ENCODE measurements at places on chromosomes 4 and X.

GRCh38 chrX:43703211-43703791, 47.2 kb downstream of the MAOA start:
- no peak for DNase-seq

DNA sequence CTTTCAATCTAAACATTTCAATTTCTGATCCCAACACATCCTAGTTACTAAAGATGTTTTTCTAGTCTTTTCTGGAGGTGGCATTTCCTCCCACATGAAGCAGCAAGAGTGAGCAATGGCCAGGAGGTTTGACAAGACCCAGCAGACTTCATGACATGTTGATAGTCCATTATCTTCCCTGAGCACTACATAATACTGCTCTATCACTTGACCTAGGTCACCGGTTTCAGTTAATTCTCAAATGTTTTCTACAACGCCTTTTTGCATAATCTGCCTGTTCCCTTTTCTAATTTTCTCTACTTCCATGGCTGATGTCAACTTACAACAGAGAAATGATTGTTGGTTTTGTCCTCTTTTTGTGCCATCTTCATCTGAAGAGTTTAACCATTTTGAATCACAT, 62.0 kb upstream of the GPRIN3 start:
- DNase-seq: no peak

DNA sequence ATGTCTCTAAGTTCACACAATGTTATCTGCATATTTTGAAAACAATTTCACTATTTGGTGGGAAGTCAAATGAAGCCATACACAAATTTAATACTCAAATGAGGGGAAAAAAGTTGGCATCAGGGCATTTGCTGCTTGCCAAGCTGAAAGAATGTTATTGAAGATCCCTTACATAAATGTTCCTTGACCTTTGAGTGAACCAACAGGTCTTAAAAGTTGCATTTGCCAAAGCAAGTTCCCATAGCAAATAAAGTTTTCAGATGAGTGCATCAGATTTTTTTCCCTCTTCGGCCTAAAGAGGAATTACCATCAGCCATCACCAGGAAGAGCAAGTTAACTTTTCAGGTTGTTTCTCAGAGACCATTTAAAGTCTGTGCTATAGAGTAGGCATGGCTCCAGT, 115.9 kb downstream of the COX18 start:
- DNase-seq: no peak

DNA sequence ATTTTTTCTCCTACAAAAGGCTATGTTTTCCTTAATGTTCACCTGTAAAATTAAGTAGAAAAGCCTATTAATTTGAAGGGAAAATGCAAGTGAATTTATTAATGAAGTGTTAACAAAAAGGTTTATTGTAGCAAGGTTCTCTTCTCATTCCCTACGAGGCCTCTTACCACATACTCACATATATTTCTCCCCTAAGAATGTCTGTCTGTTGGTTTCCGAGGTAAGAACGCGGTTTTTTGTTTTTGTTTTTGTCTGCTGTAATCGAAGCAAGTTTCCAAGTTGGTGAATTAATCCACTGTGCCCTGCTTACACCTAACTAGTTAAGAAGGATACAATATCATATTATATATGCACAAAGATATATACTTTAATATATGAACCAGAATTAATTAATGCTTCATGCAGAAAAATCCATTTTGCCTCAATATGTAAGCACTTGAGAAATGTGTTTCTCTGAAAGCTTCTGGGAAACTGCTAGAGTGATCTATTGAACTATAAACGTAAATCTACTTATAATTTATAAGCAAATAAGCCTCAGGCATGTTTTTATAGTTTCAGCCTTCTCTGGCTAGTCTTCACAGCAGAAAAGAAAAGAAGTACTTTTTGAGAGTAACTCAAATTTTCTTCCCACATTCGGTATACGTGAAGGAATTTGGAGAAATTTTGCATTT, 120.8 kb downstream of the EGF start:
- DNase-seq: no peak

- no peak for DNase-seq
Observed at GRCh38 chrX:39580043-39580442, 517.7 kb downstream of the BCOR start.

- peak; percentile 16 for DNase-seq
Observed at GRCh38 chrX:150587585-150588503, 19.4 kb downstream of the MTM1 start.

- no peak for DNase-seq
Observed at GRCh38 chr4:159534655-159535054, 431.8 kb downstream of the RAPGEF2 start.

DNA sequence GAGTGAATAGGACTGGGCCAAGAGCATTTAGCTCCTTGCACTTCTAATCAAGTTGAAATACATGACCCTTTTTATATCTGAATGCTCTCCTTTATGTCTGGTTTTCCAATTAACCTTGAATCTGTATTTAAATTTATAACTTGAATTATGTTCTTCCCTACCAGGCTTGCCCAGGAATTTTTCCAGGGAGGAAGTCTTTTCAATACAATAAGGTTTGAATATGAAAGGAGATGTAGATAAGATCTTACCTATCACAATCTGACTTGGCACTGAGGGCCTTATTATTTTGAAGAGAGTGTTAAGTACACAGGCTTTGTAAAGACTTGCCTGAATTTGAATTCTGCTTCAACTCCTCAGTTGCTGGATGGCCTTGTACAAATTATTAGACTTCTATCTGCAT, 555.7 kb downstream of the PCDH7 start:
- no peak for DNase-seq

- DNase-seq: no peak
Observed at GRCh38 chr4:166491635-166492034, 618.6 kb downstream of the TLL1 start.

- DNase-seq: no peak
Observed at GRCh38 chrX:39260965-39261364, 459.7 kb downstream of the MID1IP1 start.

GRCh38 chr4:154464654-154465053, 26.9 kb downstream of the DCHS2 start:
- no peak for DNase-seq

- no peak for DNase-seq
Observed at GRCh38 chr4:150382028-150382427, 199.9 kb upstream of the MAB21L2 start.

DNA sequence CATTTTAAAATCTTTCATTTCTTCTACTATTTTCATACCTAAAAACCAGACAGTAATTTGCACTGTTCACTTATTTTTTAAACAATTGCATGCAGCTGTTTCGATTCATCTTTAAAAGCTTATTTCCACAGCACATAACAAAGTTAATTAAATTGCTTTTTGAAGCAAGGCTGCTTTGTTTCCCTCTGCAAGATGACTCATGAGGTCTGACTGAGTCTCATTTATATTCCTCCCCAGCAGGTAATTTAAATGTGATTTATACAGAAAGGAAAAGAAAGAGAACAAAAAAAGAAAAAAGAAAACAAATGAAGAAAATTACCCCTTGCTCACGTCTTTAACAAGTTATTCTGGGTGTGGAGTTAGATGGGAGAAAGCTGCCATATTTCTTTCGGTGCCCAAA, 22.8 kb downstream of the VMA21 start:
- no peak for DNase-seq

DNA sequence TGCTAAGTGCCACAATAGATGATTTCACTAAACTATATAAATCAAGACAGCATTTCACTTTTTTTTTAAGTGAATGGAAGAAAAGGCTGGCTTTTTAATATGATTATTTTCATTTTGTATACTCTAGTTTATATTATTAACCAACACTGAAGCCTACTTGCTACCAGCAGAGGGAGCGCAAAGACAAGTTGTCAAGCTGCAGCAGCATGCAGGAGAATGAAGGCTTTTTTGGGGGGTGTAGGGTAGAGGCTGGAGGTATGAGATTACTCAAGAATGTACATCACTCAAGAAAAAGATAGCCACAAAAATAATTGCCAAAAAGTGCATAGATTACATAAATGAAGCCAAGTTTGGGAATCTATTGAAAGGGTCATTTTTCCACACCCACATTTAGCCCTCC, 519.5 kb downstream of the FGF13 start:
- peak; percentile 2 for DNase-seq

DNA sequence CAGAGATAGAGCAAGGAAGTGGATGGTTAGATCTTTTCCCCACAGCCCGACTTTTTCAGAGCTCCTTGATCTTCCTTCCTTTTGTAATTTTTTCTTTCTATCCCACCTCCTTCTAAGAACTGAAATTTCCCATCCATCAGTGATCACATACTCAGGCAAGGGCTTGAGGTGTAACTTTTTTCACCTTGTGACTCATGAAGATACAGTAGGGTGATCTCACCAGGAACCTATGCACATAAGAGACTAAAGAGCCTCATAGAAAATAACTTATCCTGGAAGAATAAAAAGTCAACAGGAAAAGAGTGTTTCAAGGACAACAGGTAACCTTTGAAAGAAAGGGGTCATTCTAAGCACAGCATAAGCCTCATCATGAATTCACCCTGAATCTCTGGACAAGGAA, 131.2 kb upstream of the HCCS start:
- no peak for DNase-seq

- no peak for DNase-seq
Observed at GRCh38 chrX:96464880-96465558, 219.6 kb upstream of the DIAPH2 start.

GRCh38 chr4:153079857-153080391, 124.3 kb upstream of the TRIM2 start:
- no peak for DNase-seq

GRCh38 chr4:47484168-47484567, 907 bp upstream of the ATP10D start:
- no peak for DNase-seq

- DNase-seq: no peak
Observed at GRCh38 chr4:27278615-27279375, 418.2 kb downstream of the STIM2 start.

- no peak for DNase-seq
Observed at GRCh38 chr4:108703370-108703769, 53.0 kb downstream of the OSTC start.

DNA sequence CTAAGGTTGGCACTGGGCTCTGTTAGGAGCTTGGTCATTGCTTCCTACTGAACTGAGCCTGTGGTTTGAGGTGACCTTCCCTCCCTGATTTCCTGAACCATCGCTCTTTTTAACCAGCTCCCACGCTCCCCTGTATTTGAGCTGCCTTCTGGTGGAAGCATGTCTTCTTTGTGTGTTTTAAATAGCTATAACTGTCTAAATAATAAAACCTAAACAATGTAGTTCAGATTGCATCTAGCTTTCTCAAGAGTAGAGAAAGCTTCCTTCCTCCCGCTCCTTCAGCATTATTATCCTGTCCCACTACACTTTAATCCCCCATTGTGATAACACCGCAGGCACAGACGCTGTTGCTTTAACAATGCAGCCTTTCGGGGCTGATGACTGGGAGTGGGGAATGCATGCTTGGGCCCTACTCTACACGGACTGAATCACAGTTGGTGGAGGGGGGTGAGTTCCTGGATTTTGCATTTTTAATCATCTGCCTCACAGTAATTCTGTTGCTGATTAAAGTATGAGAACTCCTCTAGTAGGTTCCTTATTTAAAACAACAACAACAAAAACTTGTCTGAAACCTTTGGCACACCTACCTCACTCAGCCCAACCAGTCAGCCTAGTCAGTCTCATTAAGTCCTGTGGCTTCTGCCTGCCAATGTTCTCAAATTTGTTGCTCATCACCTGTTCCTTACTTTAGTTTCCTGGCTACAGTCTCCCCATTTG, 6.6 kb downstream of the SMS start:
- no peak for DNase-seq

DNA sequence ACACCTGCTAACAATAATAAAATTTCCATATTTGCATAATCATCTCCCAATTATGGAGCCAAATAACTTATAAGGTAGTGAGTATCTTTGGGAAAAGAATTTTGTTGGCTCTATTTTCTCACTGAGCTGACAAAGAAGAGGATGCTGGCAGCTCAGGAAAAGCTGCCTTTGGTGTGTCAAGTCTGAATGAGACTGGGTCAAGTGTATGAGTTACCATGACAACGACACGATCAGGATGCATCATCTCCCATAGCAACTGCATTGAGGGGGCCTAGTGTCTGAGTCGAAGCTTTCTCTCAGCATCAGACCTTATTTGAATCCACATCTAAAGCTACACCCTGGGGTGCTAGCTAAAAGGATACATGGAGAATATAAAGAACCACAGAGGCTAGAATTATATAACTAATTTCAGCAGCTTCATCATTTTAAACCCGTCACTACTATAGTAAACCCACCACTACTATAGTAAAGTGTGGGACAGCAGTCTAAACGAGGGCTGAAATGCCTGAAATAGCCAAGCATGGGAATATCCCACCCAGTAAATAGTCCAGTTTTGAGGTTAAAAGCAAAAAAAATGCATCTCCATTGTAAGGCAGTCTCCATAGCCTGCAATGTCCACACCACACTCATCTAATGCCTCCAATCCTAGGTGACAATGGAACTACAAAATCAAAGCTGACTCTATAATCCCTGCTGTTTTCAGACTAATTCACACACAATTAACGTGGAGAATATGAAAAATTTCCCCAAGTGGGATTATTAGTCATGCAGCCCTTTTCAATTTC, 16.0 kb downstream of the GSPT2 start:
- DNase-seq: no peak

- DNase-seq: no peak
Observed at GRCh38 chrX:74346088-74346487, 42.1 kb downstream of the ZCCHC13 start.

- no peak for DNase-seq
Observed at GRCh38 chrX:39470588-39471407, 627.0 kb downstream of the BCOR start.

- DNase-seq: no peak
Observed at GRCh38 chr4:177356921-177357320, 47.2 kb downstream of the NEIL3 start.

DNA sequence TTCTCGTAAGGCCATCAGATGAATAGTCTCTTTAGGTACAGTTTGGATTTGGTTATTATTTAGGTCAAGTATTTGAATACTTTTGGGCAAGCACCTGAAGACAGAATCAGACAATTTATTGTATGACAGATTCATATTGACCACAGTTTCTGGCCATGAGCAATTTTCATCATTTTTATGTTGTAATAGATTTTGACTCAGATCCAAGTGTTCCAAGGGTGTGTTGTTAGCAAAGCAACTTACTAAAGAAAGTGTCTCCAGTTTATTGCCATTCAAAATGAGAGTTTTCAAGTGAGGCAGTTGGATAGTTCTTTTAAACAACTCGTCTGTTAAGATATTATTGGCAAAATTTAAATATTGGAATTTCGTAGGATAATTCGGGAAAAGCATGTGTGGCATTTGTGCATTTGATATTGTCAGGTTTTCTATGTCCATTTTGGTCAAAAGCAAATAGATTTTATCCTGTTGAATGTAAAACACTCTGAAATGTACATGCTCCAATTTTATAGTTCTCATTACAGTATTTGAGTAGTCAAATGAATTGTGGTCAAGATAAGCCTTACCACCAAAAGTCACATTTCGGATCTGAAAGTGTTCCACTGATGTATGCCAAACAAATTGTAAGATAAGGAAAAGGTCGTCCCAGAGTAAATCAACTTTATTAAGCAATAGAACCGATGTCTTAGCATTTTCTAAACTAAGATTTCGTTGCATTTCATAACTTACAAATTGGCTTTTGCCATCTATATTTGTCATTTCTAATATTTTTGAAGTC, 8.4 kb downstream of the TLR10 start:
- no peak for DNase-seq

GRCh38 chr4:180828455-180829018, 1414.7 kb upstream of the TENM3 start:
- DNase-seq: no peak

GRCh38 chr4:174702979-174703478, 126.0 kb downstream of the GLRA3 start:
- no peak for DNase-seq

- no peak for DNase-seq
Observed at GRCh38 chr4:57265831-57266582, 155.8 kb upstream of the IGFBP7 start.
